GDM1 (cell line): ENCODE measurements at places on chromosomes 6 and 20.

GRCh38 chr6:116596815-116597214 is 19.5 kb upstream of the RSPH4A start:
- no peak for DNase-seq

GRCh38 chr6:25181350-25181724 is 97.8 kb upstream of the CARMIL1 start:
- no peak for DNase-seq

GRCh38 chr6:33663028-33663427 is 41.9 kb downstream of the ITPR3 start:
- DNase-seq, result no peak

DNA sequence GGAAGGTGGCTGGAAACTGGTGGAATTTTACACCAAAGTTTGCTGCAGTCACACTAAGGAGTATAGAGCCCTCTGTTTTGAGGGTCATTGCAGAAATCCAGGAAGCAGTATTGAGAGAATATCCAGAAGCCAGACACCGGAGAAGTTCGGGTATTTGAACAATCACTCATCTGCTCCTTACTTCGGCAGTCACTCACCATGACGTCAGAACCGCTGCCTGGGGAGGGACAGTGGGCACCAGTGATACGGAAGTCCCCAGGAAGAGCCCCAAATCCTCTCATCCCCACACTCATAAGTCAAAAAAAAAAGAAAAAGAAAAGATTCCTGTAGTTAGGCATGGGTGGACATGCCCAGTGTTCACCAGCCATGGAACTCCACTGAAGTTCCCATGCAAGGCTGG is 4.0 kb downstream of the LY6G5C start:
- DNase-seq, result no peak

GRCh38 chr20:32474967-32475811 is 109.9 kb downstream of the NOL4L start:
- no peak for DNase-seq

DNA sequence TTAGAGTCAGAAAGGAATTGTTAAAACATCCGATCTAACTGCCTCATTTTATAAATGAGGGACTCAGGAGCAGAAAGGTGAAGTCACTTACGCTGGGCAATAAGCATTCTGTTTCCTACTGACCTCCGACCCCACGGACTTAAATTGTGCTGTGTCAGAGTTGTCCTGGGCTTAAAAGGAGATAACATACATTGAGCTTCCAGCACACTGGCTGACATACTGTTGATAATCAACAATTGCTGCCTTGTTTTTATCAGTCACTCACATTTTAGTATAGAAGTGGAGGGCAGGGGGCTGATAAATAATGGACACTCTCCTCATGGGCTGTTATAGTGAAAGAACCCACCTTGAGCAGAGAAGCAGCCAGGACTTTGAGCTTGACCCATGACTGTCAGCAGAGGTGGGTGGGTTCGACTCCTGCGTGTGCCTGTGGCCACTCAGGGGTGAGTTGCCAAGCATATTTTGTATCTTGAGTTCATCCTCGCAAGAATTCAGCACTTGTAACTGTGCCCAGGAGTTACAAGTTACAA is 166.5 kb upstream of the JARID2 start:
- no peak for DNase-seq

GRCh38 chr6:125169058-125169457 is 15.5 kb downstream of the TPD52L1 start:
- no peak for DNase-seq

GRCh38 chr6:135018941-135019340 is 35.7 kb downstream of the HBS1L start:
- no peak for DNase-seq

- no peak for DNase-seq
Measured at GRCh38 chr6:22433745-22434144, 135.6 kb upstream of the HDGFL1 start.

DNA sequence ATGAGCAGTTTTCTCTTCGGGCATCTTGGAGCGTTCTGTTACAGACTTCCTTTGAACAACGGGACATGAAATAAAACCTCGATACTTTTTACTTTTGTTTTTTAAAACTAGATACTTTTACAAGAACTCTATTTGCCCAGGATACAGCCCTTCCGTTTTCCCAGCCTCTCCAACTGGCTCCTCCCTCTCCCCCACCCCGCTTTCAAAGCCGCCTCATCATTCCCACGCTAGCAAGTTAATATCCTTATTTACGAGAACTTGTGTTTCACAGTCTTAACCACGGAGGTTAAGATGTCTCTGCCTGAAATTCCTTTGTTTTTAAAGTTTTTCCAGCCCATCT is 241 bp upstream of the CFAP206 start:
- DNase-seq, result no peak

- no peak for DNase-seq
Measured at GRCh38 chr6:164695896-164696295, 613.5 kb downstream of the C6orf118 start.

GRCh38 chr20:51001430-51002265 is 21.3 kb downstream of the KCNG1 start:
- DNase-seq, result no peak

DNA sequence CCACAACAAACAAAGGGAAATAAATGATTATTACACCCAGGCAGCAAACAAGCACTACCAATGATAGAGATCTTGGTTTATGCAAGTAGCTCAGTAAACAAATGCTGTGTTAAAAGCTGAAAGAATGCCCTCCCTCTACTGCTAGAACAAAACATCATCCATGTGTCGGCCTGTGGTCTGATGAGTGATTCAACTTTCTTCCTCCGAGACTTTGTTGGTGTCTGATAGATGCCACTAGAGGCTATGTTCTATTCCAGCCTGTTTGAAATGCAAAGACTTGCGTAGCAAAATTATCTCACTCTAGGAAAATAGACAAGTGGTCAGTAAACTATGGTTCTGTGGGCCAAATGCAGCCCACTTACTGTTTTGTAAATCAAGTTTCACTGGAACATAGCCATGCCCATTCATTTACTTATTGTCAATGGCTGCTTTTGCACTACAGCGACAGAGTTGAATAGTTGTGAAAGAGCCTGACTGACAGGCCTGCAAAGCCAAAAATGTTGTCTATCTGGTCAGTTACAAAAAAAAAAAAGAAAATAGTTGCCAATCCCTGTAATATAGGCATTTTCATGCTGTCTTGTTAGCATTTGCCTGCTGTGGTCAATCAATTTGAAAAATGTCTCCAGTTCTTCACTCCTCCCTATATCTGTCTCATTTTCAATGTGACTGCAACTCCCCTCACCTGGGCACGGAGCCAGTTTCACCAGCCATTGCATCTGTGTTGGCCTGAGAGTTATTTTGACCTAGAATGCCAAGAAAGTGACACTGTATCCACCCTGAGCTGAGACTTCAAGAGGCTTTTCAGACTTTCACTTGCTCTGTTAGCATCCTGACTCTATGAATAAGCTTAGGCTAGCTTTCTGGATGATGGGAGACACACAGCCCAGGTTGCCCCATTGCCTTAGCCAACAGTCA is 544.6 kb upstream of the BTBD3 start:
- DNase-seq, result no peak

GRCh38 chr6:42088101-42088591 is 37.8 kb downstream of the TAF8 start:
- no peak for DNase-seq

DNA sequence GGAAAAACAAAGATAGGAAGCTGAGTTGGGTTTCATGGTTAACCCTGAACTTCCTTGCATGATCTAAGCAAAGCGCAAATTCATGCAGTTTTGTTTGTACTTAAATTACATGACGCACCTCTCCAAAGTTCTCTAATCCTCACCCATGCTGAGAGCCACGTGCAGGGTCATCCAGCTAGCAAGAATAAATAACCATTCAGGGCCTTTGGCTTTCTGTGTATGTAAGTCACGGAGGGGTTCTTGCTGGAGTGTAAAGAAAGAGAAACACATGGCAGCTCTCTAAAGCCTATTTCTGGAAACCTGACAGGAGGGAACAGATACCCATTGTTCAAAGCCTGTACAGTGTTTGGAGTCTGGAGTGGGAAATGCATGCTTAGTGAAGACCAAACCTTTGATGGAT is 171.7 kb upstream of the CCN2 start:
- peak; percentile 51 for DNase-seq

DNA sequence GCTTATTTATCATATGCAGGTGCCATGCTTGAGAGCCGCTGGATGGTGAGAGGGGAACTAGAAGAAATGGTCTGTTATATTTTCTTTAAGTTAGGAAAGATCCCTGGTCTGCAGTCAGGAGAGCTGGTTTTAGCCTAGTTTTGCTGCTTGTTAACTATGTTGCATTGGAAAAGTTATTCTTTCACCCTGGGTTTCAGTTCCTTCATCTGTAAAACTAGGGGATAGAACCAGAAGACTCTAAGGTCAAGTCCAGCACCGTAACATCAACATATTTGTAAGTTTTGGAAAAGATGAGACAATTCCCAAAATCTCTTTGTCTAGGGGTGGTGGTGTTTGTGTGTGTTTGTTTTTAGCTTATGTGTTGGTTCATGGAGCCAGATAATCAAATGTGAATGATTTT is 304.0 kb downstream of the QKI start:
- no peak for DNase-seq

DNA sequence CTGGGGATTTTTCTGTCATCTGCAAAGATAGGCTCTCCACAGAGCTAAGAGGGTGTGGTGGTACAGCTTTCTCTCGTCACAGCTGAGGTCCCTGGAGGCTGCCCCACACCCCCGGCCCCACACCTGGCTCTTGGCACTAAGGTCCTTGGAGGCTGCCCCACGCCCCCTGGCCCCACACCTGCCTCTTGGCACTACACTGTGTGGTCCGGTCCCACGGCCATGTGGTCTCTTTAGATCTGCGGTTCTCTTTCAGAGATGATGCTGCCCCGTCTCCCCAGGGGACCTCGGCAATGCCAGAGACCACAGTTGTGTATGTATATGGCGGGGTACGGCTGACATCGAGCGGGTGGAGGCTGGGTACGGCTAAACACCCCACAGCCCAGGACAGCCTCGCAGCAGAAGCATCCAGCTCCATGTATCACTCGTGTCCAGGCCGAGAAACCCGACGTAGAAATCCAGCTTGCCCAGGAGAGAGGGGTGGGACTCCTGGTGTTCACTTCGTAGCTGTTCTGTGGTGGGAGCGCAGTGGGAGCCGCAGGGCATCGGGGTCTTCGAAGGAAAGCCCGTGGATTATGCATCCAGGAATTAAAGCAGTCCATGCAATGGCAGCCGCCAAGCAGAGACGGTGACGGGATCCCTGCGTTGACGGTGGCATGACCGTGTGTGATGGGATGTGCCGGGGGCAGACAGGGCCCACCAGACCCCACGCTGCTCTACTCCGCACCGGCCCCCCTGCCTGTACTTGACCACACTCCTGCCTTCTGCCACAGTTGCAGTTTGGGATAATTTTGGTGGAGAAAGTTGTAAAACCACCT is 292.1 kb downstream of the CDH4 start:
- DNase-seq, result no peak

GRCh38 chr20:24612799-24613775 is 143.7 kb downstream of the SYNDIG1 start:
- no peak for DNase-seq

DNA sequence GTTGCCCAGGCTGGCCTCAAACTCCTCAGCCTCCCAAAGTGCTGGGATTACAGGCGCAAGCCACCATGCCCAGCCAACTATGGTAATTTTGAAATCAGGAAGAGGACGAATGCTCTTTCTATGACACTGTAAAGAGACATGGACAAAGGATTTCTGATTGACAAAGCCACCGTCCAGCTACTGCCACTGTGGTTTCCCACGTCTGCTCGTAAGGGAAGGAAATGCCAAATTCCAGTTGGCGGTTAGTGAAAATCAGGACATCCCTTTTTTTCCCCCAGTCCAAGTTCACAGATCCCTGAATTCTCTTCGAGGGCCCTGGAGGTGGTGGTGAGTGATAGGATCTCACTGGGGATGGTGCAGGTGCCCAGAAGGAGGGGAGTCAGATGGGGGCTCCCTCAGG is 31.2 kb downstream of the SNAI1 start:
- DNase-seq, result no peak

GRCh38 chr20:18987781-18988360 is 174.3 kb downstream of the SCP2D1 start:
- no peak for DNase-seq

GRCh38 chr6:106639812-106640211 is 10.4 kb downstream of the QRSL1 start:
- no peak for DNase-seq

- no peak for DNase-seq
Measured at GRCh38 chr6:6694368-6694780, 105.9 kb downstream of the LY86 start.
